ENCODE measurements at places on chromosomes 16 and 17. TPM values are rescaled to one million over a fixed set of nuclear protein-coding genes. Genes with fewer than 3 reads are reported as not detected.

Gene VTN
- 0.90 TPM for total RNA-seq

Gene ACAP1
- total RNA-seq = 702 TPM

Gene HAPSTR1
- total RNA-seq = 124 TPM

DNA sequence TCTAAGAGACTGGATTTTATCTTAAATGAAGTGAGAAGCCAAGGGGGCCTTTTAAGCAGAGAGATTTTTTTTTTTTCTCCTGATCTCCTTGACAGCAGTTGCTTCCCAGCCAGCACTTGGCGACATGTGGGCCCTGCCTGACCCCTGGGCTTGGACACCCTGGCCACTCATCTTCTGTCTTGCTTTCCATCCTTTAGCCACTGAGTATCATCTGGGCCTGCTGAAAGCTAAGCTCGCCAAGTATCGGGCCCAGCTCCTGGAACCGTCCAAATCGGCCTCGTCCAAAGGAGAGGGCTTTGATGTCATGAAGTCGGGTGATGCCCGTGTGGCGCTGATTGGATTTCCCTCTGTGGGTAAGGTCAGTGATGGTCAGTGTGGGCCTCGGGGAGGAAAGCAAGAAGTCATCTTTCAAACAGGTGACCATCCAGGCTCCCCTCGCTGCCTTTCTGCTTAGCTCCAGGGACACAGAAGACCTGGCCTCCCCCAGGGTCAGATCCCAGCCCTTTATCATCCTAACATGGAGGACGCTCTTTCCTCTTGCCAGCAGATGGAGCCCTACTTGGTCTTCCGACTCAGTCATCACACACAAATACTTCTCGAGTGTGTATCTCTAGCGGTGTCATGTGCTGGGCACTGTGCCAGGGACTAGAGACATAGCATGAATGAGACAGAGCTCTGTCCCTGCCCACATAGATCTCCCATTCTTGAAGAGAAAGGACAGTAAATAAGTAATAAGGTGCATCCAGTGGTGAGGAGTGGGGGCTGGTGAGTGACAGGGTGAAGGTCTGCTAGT, 6.1 kb downstream of the DRG2 start:
- H3K4me1 ChIP-seq = peaks cover 21% of the 10 kb centered on the region
- H3K27me3 ChIP-seq = no peaks in the 10 kb centered on the region
- no peak for DNase-seq
- H3K27ac ChIP-seq = peak overlapping the region; percentile 79
- H3K36me3 ChIP-seq = peaks cover 8% of the 10 kb centered on the region

GRCh38 chr17:7114875-7115614, 423 bp upstream of the ASGR2 start:
- H3K4me3 ChIP-seq = no peak overlapping the region
- no peaks in the 10 kb centered on the region for H3K36me3 ChIP-seq
- no peak for DNase-seq
- H3K27ac ChIP-seq = no peak overlapping the region

- no peak overlapping the region for H3K4me3 ChIP-seq
- peaks cover 19% of the 10 kb centered on the region for H3K4me1 ChIP-seq
- H3K27ac ChIP-seq = no peak overlapping the region
- peaks cover 8% of the 10 kb centered on the region for H3K36me3 ChIP-seq
Measured at GRCh38 chr16:57469046-57469445, 6.6 kb downstream of the POLR2C start.

DNA sequence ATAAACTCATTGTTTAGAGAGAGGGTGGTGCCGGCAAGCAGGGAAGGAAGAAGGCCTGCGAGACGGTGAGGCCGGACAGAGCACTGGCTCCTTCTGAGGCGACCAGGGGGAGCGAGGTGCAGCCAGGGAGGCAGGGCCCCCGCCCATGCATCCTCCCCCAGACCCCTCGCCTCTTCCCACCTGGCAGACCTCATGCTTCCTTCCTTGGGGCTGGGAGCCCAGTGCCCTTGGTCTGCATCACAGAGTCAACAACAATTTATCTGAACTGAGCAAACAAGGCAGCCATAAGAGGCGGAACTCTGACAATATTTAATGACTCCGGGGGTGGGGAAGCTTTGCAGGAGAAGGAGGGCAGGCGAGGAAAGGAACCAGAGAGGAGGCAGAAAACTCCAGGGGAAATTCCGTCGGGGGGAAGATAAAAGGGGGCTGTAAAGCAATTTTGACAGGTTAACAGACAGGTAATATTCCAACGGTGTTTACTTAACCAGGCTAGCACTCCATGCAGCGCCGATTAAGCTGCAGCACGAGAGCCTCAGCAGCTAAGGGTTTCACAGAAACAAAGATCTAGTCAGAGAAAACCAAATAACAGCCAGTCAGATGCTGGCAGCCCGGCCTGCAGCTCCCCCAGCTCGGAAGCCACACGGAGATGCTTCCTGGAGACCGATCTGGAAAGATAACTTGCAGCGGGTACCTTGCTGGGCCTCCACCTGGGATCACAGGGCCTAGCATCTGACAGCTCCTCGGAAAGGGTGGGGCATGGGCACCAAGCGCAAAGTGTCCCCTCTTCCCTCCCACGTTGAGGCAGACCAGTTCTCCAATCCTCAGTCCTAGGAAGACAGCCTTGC, 398.2 kb downstream of the SOX9 start:
- no peaks in the 10 kb centered on the region for H3K36me3 ChIP-seq
- H3K27me3 ChIP-seq = peaks cover 20% of the 10 kb centered on the region
- H3K4me1 ChIP-seq = peaks cover 5% of the 10 kb centered on the region
- no peak overlapping the region for H3K4me3 ChIP-seq
- no peak overlapping the region for H3K27ac ChIP-seq
- no peak for DNase-seq

DNA sequence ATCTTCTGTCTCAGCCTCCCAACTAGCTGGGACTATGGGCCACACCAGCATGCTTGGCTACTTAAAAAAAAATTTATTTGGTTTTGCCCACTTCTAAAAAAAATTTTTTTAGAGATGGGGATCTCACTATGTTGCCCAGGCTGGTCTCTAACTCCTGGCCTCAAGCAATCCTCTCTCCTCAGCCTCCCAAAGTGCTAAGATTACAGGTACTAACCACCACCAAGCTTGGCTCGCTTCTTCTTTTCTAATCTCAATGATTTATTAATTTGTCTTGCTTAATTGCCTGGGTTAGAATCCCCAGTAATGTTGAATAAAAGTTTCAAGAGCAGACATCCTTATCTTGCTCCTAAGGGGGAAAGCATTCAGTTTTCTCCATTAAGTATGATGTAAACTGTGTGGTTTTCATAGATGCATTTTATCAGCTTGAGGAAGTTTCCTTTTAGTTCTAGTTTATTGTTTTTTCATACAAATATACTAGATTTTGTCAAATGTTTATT, 65.8 kb upstream of the NACA2 start:
- no peaks in the 10 kb centered on the region for H3K36me3 ChIP-seq
- no peak for DNase-seq
- no peak overlapping the region for H3K27ac ChIP-seq
- no peaks in the 10 kb centered on the region for H3K4me1 ChIP-seq
- H3K4me3 ChIP-seq = no peak overlapping the region

DNA sequence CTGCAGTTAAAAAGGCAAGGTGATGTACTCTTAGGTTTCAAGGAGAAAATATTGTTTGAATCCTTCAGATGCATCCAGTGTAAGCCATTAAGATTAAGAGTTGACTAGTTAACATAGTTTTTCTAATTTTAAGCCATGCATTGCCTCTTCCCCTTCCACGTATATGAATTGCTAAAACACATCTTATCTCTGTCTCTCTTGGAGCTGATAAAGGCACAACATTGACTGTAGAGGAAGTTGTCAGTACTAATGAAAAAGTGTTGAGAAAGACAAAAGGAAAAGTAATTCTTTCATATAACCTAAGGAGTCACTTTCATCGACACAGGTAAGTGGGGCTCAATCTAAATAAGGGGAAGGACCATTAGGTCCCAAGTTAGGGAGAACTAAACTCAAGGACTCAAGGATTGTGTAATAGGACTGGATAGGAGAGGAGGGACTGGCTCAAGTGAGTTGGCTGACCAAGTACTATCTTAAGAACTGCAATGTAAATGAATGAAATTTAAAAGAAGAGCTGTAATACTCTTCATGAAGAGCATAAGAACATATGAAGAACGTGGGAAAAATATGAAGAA, 55.6 kb downstream of the GRB7 start:
- no peaks in the 10 kb centered on the region for H3K27me3 ChIP-seq
- H3K4me1 ChIP-seq = peaks cover 52% of the 10 kb centered on the region
- DNase-seq = no peak
- peaks cover 5% of the 10 kb centered on the region for H3K36me3 ChIP-seq
- H3K27ac ChIP-seq = peak overlapping the region; percentile 96

- H3K4me3 ChIP-seq = no peak overlapping the region
- H3K36me3 ChIP-seq = no peaks in the 10 kb centered on the region
- H3K4me1 ChIP-seq = no peaks in the 10 kb centered on the region
- DNase-seq = no peak
- no peak overlapping the region for H3K27ac ChIP-seq
Measured at GRCh38 chr16:35711435-35711834, 2252.0 kb downstream of the TP53TG3F start.

DNA sequence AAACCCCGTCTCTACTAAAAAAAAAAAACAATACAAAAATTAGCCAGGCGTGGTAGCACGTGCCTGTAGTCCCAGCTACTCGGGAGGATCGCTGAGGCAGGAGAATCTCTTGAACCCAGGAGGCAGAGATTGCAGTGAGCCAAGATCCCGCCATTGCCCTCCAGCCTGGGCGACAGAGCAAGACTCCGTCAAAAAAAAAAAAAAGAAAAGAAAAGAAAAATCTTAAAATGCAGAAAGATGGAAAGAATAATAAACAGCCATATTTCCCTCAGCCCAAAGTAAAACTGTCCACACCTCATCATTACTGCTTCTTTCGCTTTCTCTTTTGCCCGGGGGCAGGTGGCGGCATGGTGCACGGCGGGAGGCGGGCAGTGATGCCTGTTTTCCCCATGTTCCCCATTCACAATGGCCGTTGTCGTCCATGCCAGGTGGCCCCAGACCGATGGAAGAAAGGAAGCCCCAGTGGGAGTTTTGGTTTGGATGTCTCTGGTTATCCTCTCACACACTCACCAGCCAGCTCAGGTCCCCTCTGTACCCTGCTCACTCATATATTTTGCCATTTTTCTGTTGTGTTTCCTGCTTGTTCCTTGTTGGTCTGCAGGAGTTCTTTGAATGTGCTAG, 37.0 kb upstream of the PEMT start:
- DNase-seq = no peak
- H3K27ac ChIP-seq = peak overlapping the region; percentile 60
- no peaks in the 10 kb centered on the region for H3K36me3 ChIP-seq
- H3K4me1 ChIP-seq = peaks cover 4% of the 10 kb centered on the region
- peak overlapping the region; percentile 84 for H3K4me3 ChIP-seq
